Fibroblast of lung (primary cell): ENCODE measurements at places on chromosomes 3 and 15. TPM values are rescaled to one million over a fixed set of nuclear protein-coding genes. Genes with fewer than 3 reads are reported as not detected.

- H3K4me3 ChIP-seq, result no peak overlapping the region
- H3K36me3 ChIP-seq, result no peaks in the 10 kb centered on the region
- H3K4me1 ChIP-seq, result no peaks in the 10 kb centered on the region
- H3K27ac ChIP-seq, result no peak overlapping the region
Observed at GRCh38 chr15:31278061-31278445, 48.6 kb upstream of the KLF13 start.

The HEG1 gene
- total RNA-seq, result 69.9 and 137 TPM in 2 replicates

GRCh38 chr3:165954171-165954570, 116.9 kb upstream of the BCHE start:
- H3K27me3 ChIP-seq, result no peaks in the 10 kb centered on the region
- no peak for DNase-seq
- H3K4me3 ChIP-seq, result no peak overlapping the region

The RPL39L gene
- total RNA-seq, result 17.5 and 26.6 TPM in 2 replicates

- H3K27ac ChIP-seq, result peak overlapping the region; percentile 13
- no peaks in the 10 kb centered on the region for H3K27me3 ChIP-seq
- H3K4me3 ChIP-seq, result no peak overlapping the region
- DNase-seq, result peak; percentile 93
Observed at GRCh38 chr3:70861855-70862254, 549.4 kb upstream of the MDFIC2 start.

DNA sequence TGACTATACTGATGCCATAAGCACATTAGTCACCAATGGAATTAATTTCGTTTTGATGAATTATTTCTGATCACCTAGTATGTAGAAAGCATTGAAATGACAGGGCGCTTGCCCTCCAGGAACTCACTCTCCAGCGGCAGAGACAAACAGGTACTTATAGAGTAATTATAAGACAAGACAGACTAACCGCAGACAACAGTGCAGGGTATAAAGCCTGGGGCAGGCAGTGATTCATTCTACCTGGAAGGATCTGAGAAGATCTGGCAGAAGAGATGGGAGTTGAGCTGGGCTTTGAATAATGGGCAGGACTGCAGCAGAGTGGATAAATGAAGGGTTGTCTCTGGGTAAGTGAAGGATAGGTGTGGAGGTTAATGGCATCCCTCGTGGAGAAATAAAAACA, 331.8 kb downstream of the FGF12 start:
- no peaks in the 10 kb centered on the region for H3K27me3 ChIP-seq
- no peak overlapping the region for H3K4me3 ChIP-seq
- DNase-seq, result no peak

- H3K4me3 ChIP-seq, result no peak overlapping the region
- no peak overlapping the region for H3K27ac ChIP-seq
- H3K27me3 ChIP-seq, result peaks cover 17% of the 10 kb centered on the region
- DNase-seq, result peak; percentile 62
- no peaks in the 10 kb centered on the region for H3K4me1 ChIP-seq
Observed at GRCh38 chr15:96421178-96421601, 90.7 kb downstream of the NR2F2 start.

The KBTBD8 gene
- 1.0 and 2.3 TPM in 2 replicates for total RNA-seq

DNA sequence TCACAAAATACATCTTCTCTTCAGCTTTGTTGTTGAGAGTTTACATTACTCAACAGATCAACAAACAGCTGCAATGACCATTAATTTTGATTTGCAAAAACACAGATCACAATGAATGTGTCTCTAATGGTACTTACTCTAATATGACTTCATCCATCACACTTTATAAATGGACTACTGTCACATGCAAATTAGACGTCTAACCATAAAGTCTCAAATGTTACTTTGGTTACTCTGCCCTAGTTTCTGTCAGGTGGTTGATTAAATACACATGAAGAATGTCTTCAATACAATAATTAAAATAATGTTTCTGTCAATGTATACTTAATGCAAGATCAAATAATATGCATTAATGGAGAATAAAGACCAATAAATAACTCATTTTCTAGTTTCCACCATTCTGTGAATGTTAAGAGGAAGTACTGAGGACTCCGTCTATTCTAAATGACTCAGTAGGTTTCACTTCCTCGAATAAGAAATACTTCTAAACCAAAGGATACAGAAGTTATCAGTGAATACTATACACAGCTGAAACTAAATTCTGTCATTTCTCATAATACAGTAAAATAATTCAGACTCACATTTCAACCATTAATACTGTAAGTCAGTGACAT, 145.8 kb downstream of the CBLB start:
- H3K4me1 ChIP-seq, result no peaks in the 10 kb centered on the region
- no peak for DNase-seq
- H3K27ac ChIP-seq, result no peak overlapping the region

The CAPN3 gene
- total RNA-seq, result 1.8 and 3.6 TPM in 2 replicates

The ERC2 gene
- total RNA-seq, result 0.17 and 0.26 TPM in 2 replicates
